ENCODE measurements at places on chromosomes 7 and 10.

- DNase-seq, result no peak
Measured at GRCh38 chr10:88062385-88062784, 199.0 kb downstream of the PTEN start.

GRCh38 chr7:73983437-73984164 is 44.4 kb upstream of the ELN start:
- no peak for DNase-seq

DNA sequence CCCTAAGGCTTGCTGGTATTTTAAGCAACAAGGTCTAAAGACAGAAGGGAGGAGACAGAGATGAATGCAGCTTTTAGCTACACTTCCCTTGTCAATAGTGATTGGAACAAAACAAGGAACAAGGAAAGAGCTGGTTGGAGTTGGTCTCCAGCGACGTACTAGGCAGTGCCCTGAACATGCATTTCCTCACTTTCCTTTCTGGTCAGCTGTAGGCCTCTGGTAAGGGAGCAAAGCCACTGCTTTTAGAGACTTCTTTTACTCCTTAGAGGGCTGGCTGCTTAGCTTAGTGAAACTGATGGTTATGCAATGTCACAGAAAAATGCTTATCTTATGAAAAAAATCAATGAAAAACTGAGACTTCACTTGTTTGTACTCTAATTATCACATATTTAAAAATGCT is 75.5 kb upstream of the TRIL start:
- DNase-seq, result no peak

GRCh38 chr10:90871279-90871765 is 452 bp upstream of the RPP30 start:
- DNase-seq, result no peak

- DNase-seq, result peak; percentile 87
Measured at GRCh38 chr7:39811161-39811614, 138.9 kb upstream of the CDK13 start.

DNA sequence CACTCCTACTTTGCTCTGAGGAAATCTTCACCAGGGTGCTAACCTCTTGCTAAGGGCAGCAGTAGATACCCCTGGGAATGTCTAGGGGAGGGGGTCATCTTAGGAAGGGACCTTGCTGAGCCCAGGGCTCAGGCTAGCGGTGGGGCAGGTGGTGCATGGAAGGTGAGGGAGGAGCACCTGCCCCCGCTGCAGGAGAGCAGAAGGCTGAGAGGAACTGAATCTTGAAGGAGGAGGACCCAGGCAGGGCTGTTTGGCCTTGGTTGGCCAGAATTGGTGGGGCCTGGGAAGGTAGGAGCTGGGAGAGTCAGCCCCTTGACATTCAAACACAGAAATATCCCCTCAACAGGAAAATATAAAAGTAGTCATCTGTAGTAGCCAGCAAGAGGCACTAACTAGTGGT is 7.0 kb downstream of the CALHM3 start:
- DNase-seq, result no peak

- DNase-seq, result no peak
Measured at GRCh38 chr7:8134089-8134733, 127.8 kb downstream of the ICA1 start.

GRCh38 chr10:105594296-105594695 is 953.2 kb downstream of the SORCS3 start:
- DNase-seq, result no peak

- DNase-seq, result no peak
Measured at GRCh38 chr10:76811430-76811829, 826.2 kb downstream of the KCNMA1 start.

DNA sequence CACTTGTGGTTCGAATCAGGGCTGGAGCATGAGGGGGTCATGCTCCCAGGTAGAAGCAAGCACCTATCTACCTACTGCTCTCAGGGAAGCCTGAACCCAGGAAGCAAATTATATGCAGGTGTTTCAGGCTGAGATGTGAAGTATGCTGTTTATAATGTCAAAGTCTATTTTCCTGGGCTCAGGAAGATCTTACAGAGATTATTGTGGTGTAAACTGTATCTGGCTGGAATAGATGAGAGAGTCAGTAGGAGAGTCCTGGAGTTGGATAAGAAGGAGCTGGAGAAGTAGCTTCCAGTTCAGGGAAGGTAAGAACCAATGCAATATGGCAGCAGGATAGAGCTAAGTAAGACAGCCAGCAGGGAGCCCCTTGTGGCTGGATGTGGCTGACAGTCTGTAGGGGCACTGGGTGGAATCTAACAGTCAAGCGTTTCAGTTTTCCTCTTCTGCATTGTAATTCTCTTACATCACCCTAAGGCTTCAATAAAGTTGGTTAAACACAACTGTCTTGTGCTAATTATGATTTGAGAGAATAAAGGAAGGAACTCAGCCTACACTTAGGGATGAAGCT is 105.9 kb upstream of the EEPD1 start:
- no peak for DNase-seq

- no peak for DNase-seq
Measured at GRCh38 chr10:14727924-14728323, 46.8 kb downstream of the FAM107B start.

DNA sequence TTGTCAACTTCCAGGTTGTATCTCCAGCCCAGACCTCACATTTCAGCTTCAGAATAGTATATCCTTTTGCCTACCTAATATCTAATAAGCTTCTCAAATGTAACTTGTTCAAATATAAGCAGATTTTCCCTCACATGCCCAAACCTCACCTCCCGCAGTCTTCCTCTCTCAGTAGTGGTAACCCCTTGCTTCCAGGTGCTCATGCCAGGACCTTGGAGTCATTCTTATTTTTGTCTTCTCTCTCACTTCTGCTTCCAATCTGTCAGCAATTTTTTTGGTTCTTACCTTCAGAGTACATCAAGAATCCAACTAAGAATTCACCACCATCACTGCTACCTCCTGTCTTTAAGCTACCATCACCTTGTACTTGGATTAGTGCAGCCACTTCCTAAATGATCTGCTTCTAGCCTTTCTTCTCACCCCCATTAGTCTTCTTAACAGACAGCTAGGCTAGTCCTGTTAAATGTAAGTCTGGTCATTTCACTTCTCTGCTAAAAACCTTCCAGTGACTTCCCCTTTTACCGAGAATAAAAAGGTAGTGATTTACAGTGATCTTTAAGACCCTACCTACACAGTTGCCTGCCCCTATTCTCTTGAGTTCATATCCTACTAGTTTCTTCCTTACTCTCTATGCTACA is 14.0 kb downstream of the ANKIB1 start:
- DNase-seq, result no peak

DNA sequence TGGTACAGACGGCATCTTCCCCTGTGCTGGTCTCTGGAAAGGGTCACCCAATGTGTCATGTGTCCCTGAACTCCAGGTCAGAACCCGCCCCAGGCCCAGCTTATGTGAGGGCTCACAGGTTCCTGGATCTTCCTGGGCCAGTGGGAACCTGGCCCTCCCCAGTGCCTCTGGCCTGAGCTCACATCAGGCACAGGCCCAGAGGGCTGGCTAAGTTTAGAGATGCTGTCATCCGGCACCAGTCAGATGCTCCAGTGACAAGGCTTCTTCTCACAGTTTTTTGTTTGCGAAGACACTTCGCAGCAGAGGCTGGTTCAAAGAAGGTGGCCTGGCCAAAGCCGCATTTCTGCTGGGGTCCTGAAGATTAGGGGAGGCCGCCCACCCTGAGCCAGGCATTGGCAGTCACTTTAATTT is 11.8 kb downstream of the CAMK2B start:
- no peak for DNase-seq

DNA sequence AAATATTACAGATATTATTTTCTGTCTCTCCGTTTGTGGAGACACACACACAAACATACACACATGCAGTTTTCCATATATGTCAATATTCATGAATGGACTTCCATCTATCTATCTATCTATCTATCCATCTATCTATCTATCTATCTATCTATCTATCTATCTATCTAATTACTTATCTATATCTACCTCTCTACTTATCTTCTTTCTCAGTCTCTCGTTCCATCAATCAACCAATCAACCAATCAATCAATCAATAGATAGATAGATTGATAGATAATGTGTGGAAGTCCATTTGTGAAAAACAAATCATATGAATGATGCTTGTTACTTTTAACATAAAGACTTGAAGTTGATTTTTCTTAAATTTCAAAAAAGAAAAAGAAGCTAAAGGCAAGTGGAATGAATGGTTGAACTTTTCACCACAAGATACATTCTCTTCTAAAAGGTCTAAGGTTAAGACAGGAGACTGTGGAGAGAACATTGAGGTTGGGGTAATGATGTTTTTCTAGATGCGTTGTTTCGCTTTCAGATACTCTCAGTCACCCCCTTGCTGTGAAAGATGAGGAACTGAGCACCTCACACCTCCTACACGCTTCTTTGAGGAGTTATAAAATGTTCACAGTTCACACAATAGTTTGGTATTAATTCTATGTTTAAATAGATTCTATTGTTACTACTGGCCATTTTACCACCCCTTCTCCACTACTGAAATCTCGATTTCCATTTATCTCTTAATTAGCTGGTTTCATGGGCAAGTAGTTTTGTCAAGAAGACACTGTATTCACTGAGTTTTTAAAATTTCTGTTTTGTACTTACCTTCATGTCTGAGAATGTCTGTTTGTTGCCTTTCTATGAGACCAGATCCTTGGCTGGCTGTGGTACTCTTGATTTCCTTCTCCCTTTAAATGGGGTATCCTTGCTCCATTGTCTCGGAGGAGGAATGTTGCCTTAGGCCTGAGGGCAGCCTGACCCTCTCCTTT is 114.1 kb downstream of the EMX2 start:
- no peak for DNase-seq

DNA sequence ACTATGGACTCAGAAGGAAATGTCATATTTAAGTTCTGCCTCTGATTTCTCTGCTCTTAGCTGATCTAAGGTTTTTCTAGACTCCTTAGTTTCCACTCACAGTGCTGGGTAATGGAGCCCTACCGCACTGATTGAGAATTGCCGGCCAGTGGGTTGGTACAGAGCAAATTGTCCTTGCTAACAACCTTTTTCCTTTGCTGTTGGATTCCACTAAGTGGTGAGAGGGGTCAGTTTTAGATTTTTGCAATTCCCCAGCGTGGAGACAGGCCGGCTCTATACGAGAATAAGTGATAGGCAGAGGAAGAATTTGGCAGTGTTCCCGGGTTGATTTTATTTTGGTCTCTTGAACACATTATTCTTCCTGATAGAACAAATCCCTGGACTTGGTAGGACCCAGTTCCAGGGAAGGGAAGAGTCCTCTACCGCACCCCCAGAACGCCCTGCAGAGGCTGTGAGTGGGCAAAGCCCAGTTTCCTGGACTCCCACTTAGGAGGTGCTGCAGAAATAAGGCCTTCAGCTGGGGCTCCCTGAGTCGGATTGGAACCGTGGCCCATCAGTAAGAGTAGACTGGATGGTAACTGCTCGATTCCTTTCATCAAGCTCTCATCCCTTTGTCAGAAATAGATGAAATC is 3.0 kb upstream of the NRP1 start:
- peak; percentile 13 for DNase-seq

DNA sequence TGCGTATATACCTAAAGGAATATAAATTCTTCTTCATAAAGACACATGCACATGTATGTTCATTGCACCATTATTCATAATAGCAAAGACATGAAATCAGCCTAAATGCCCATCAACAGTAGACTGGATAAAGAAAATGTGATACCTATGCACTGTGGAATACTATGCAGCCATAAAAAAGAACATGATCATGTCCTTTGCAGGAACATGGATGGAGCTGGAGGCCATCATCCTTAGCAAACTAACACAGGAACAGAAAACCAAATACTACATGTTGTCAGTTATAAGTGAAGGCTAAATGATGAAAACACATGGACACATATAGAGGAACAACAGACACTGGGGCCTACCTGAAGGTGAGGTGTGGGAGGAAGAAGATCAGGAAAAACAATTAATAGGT is 48.7 kb downstream of the GPR37 start:
- no peak for DNase-seq

- no peak for DNase-seq
Measured at GRCh38 chr7:44757739-44758138, 9.1 kb downstream of the ZMIZ2 start.

GRCh38 chr10:35328404-35329037 is 7.8 kb upstream of the CCNY start:
- DNase-seq, result no peak

Measured in SHP77 (cell line).